ENCODE measurements at places on chromosomes 3 and 15.

GRCh38 chr15:66452971-66453580 is 44.5 kb downstream of the SNAPC5 start:
- no peak for DNase-seq

DNA sequence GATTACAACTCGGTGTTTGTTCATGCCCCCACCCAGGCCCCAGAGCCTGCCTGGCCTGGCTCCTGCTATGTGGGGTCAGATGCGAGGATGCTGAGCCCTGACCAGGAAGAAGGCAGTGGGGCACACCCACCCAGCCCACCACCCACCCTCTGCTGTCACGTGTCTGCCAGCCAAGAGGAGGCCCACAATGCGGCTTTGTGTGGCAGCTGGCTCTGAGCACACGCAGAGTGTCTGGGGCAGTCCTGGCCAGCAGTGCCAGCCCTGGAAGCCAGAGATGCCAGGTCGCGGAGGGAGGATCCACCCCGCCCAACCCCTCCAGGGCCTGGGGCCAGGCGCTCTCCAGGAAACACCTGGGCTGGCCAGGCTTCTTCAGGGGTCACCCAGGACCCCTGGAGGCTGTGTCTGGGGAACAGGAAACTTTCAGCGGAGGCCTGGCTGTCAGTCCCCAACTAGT is 26.4 kb upstream of the KLF13 start:
- no peak for DNase-seq

DNA sequence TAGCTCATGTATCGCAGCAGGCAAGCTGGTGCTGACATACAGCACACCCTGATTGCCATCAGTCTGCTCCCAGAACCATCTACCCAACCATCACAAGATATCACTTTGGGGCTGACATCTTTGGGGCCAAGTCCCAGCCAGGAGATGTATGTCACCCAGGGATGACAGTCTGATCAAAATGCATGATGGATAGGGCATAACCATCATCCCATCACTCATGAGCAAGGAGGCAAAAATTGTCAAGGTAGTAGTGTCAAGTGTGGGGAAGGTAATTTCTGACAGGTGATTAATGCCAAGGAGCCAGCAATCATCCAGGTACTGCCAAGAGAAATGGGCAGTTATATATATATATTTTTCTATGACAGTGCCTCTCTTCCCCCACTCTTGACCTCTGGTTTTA is 277.4 kb downstream of the WDR72 start:
- DNase-seq = no peak

DNA sequence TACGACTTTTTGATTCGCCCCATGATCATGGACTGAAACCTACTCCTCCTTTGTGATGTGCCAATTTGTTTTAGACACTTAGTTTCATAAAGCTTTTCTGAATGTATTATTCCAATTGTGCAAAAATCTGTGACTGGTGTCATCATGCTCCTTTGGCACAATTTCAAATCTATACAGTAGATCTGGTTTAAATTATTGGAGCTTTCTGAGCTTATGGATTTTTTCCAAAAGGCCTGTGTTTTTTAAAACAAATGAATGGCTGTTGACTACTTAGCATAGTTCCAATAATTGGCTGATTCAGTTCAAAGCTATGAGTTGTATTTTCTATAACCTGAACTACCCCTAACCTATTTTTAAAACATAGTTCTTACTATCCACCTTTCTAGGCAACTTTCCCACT is 282.7 kb downstream of the CNTN3 start:
- DNase-seq = no peak

GRCh38 chr3:187264021-187264420 is 27.5 kb downstream of the MASP1 start:
- no peak for DNase-seq

GRCh38 chr3:50095352-50095998 is 6.8 kb downstream of the RBM5 start:
- no peak for DNase-seq

GRCh38 chr15:86010398-86010797 is 69.3 kb upstream of the AGBL1 start:
- no peak for DNase-seq

GRCh38 chr3:29331456-29332194 is 50.8 kb downstream of the RBMS3 start:
- DNase-seq = no peak

- no peak for DNase-seq
Measured at GRCh38 chr3:197775317-197775716, 15.7 kb upstream of the LRCH3 start.

DNA sequence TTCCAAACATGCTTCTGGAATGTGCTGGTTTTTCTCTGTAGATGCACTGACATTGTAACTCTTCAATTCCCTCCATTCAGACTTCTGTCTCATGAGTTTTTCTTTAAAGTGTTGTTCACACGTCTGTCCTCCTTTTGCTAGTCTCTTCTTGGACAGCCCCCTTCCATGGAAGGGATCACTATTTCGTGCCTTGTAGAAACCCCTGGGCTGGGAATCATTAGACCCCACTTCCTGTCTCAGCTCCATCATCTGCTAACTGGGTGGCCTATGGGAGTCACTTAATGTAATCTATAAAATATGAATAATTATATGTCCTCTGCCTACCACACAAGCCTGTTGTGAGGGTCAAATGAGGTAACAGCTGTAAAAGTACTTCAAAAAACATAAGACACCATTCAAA is 110.6 kb downstream of the THSD4 start:
- DNase-seq = no peak

GRCh38 chr3:122390665-122391064 is 6.7 kb downstream of the FAM162A start:
- DNase-seq = no peak

GRCh38 chr15:66388576-66388975 is 1.9 kb downstream of the MAP2K1 start:
- no peak for DNase-seq

GRCh38 chr3:89042236-89042835 is 65.1 kb upstream of the EPHA3 start:
- DNase-seq = no peak

DNA sequence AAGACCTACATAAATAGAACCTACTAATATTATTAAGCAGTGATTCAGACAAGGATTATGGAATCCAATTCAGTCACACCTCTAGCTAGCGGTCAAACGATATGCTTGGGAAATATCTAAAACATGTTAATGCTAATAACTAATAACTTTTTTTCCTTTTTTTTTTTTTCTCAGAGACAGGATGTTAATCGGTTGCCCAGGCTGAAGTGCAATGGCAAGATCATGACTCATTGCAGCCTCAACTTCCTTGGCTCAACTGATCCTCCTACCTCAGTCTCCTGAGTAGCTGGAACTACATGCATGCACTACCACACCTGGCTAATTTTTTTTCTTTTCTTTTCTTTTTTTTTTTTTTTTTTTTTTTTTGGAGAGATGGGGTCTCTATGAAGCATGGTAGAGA is 124.1 kb downstream of the NR2E3 start:
- no peak for DNase-seq

DNA sequence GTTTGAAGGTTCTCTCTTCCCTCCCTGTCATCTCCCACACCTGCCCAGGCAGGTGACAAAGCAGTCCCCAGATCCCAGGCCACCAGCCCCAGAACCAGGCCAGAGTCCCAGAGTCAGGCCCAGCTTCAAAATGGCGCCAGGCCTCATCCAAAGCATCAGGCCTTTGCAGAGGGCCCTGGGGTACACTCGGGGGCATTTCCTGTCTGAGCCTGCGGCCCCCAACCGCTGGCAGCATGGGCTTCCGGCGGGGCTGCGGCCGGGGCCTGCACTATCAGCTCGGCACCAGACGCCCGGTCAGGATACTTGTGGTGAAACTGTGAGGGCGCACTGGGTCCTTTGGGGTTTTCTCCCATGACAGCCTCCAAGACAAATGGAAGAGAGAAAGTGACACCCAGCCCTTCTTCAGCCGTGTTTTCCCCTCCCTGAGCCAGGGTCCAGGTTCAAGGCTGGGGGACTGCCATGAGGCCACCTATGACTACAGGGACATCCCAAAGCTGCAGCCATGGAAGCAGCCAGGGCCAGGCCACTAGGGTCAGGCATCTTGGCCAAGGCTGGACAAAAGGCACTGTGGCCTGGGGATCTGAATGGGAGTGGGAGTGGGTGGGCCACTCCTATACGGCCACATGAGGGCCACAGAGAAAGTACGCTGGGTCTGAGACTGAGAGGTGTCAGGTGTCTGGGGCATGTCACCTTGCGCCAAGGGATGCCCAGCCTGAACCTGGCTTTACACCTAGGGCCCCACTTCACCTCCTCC is 33.9 kb downstream of the RPN1 start:
- DNase-seq = no peak

All from stimulated activated CD8-positive, alpha-beta memory T cell treated with anti-CD3 and anti-CD28 coated beads, Interleukin-7, amount 100 ng/mL, for 24 hours (primary cell).